ENCODE measurements at places on chromosomes 3 and 15.

GRCh38 chr3:112973325-112974177, 1.4 kb downstream of the CD200R1 start:
- peak; percentile 25 for DNase-seq

- peak; percentile 21 for DNase-seq
Observed at GRCh38 chr3:175105066-175105465, 245.9 kb downstream of the NAALADL2 start.

DNA sequence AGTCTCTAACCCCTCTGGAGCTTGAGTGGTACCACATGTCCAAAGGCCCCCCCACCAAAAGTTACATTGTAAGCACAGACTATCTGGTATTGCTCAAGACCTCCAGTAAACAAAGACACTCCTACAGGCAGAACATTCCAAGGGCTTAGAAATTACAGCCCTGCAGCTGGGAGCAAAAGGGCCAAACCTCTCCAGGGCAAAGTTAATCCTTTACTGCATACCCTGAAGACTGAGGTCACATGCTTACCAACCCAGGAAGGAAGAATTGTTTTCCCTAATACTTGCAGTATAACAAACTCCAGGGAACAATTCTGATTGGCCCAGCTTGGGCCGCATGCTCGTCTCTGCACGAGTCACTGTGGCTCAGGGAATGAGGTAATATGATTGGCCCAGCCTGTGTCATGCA, 266.1 kb upstream of the NR2F2 start:
- no peak for DNase-seq

GRCh38 chr15:33680336-33680735, 288.0 kb upstream of the CHRM5 start:
- no peak for DNase-seq

DNA sequence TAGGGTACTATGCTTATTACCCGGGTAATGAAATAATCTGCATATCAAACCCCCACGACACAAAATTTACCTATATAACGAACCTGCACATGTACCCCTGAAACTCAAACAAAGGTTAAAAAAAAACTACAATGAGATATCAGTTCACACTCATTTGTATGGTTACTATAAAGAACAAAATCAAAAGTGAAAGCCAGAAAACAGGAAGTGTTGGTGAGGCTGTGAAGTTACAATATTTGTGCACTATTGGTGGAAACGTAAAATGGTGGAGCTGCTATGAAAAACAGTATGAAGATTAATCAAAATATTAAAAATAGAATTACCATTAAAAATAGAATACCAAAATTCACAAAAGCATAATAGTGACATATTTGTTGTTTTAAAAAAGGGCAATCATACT, 128.9 kb downstream of the ZIC1 start:
- no peak for DNase-seq

- no peak for DNase-seq
Observed at GRCh38 chr15:94535298-94536048, 304.1 kb downstream of the MCTP2 start.

- no peak for DNase-seq
Observed at GRCh38 chr3:103906304-103906703, 1460.4 kb upstream of the ALCAM start.

DNA sequence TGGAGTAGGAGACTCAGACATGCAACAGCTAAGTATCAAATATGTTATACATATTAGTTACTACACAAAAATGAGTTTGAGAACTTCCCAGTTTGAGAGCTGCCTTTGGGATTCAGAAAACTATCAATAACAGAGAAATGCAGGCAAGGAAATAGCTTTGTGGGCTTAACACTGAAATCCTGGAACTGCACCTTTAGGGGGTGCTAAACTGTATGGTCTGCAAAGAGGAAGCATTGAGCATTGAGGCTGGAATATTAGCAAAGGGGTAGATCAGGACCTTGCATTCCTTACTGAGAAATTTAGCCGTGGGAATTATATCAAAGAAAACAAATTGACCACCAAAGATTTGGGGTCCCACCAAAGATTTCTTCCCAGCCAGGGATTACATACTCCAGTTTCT, 580.0 kb downstream of the ZNF385D start:
- DNase-seq = no peak

GRCh38 chr15:66841953-66842681, 140.1 kb downstream of the SMAD6 start:
- peak; percentile 62 for DNase-seq

DNA sequence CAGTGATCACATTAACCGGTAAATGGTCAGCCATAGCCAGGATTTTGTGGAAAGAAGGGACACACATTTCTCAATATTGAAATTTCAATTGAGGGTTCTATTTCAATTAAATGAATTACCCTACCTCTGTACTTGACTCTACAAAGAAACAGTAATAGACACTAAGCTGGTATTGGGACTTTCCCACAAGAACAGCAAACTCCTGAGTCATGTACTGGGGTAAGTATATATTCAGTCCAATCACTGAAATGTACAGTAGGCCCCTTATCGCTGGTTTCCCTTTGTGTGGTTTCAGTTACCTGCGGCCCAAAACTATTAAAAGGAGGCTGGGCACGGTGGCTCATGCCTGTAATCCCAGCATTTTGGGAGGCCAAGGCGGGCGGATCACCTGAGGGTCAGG, 17.6 kb downstream of the ASB14 start:
- no peak for DNase-seq

DNA sequence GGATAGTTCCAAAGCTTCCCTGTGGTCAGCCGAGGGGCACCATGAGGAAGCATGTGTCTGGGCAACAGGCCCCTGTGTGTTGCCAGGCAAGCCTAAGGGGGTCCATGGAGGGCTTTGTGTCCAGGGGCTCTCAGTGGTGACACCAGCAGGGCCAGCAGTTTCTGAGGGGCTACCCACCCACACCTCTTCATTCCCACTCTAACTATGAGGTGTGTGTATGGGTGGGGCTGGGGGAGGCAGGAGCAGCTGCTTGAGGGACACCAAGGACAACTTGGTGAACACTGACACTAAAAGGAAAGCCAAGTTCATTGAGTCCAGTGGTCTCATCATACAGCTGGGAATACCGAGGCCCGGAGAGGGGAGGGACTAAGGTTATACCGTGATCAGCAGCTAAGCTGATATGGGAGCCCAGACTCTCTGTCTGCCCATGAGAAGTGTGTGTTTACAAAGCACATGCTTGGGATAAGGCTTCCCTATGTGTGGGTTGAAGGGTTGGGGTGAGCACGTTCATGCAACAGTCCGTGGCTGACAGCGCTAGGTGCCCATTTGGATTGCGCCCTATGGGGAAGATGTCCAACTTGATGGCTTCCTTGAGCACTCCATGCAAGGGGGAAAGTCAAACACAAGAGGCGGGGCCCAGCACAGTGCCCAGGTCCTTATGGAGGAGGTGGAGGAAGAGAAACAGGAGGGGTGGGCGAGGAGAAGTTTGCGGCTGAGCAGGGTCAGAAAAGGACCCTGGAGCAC, 34.8 kb upstream of the CHRNB4 start:
- no peak for DNase-seq

- DNase-seq = no peak
Observed at GRCh38 chr15:73684581-73685455, 635 bp downstream of the CD276 start.

GRCh38 chr15:48112242-48112641, 8.5 kb upstream of the SLC24A5 start:
- DNase-seq = peak; percentile 9

- DNase-seq = no peak
Observed at GRCh38 chr15:63369781-63370180, 11.9 kb downstream of the CA12 start.

DNA sequence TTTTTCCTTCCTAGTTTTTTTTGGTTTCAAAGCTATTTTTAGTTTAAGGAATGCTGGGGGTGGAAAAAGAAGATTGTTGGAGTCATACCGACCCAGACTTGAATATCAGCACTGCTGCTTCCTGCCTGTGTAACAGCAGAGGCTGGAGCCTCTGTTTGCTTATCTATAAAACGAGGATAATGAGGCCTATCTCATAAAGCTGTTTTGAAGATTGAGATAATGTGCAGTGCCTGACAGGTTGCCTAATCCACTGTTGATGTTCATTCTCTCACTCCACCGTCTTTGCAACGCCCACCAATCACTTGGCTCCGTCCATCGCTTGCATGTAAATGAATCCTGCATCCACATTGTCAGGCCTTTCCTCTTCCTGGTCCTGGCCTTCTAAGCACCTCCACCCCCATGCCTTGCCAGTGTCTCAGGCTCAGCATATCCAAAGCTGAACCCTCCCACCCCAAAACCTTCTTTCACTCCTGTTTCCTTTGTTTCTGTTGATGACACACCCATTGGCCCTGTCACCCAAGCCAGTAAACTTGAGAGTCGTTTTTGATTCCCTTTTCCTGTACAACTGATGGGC, 94.9 kb downstream of the MEX3B start:
- DNase-seq = no peak

- DNase-seq = no peak
Observed at GRCh38 chr3:25679642-25680302, 15.1 kb upstream of the TOP2B start.

- DNase-seq = no peak
Observed at GRCh38 chr15:31024330-31024729, 32.9 kb upstream of the MTMR10 start.

- DNase-seq = no peak
Observed at GRCh38 chr15:38065721-38066345, 131.4 kb downstream of the TMCO5A start.

GRCh38 chr15:51307811-51308210, 30.6 kb downstream of the CYP19A1 start:
- DNase-seq = no peak

DNA sequence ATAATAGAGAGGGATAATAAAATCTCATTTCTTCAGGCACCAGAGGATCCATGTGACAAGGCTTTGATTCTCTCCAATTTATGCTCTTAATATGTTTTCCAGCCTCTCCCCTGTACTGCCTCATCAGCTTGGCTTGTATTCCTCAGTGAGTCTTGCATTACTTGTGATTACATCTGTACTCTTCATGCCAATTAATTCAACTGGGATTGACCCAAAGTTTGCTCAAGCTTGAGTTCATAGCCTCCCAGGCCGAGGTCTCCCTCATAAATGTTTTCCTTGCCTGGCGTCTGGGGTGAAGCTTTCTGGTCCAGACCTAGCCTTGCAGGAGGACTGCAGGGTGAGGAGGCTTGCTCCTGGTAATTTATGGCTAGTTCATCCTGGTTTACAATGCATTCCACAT, 146.9 kb downstream of the CHST2 start:
- no peak for DNase-seq

- no peak for DNase-seq
Observed at GRCh38 chr3:98887684-98888083, 13.8 kb downstream of the DCBLD2 start.

GRCh38 chr3:82410366-82410765, 648.9 kb upstream of the GBE1 start:
- DNase-seq = no peak

GRCh38 chr3:190695994-190696393, 166.5 kb downstream of the GMNC start:
- no peak for DNase-seq

DNA sequence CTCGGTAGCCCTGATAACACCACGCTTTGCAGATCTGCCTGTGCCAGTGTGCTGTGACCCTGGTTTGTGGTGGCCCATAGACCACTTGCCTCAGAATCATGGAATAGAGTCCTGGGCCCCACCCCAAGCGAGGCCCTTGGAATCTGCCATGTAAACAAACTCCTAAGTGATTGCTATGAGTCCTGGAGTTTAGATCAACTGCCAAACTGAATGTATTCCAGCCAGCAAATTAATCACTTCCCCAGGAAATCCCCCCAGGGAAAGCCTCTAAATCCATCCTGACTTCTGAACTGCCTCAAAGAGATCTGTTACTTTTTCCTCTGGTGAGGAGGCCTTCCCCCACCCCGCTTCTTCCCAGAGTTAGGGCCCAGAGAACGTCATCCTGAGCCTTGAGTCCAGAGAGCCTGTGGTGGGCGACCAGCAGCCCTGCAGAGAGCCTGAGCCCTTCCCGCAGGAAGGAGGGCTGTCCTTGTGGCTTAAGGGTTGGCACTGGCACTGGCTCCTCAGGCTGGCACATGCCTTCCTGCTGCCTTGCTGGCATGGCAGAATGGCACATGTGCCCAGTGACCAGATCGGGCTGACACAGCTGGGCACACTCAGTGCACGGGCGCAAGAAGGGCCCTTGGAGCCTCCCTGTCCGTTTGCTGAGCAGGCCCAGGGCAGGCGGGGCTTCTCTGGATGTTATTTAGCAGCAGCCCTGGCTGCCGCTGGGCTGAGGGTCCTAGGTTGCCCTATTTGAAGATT, 50.6 kb upstream of the PLXNA1 start:
- DNase-seq = no peak

- no peak for DNase-seq
Observed at GRCh38 chr3:50430191-50430590, 70.9 kb upstream of the TMEM115 start.

DNA sequence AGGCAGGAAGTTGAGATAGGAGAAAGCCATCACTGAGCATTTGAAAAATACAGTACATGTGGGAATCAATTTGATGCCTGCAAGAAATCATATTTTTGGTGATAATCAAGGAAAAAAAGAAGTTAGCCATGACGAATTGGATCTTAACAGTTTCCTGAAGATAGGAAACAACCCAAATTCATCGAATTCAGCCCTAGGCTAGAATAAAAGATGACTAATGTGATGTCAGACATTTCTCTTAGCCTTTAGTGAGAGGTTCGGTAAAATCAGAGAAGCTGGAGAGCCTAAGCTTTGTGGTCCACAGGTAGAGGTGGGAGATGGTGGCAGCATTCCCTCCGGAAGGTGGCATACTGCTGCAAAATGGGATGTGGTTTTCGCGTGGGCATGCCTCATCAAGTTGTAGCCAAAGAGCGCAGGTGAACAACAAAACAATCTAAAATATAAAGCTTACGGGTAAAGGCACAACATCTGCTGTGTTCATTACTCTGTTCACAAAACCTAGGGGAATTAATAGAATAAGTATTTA, 144.1 kb upstream of the ALCAM start:
- DNase-seq = no peak

GRCh38 chr15:62377736-62378480, 212.8 kb upstream of the C2CD4B start:
- no peak for DNase-seq

DNA sequence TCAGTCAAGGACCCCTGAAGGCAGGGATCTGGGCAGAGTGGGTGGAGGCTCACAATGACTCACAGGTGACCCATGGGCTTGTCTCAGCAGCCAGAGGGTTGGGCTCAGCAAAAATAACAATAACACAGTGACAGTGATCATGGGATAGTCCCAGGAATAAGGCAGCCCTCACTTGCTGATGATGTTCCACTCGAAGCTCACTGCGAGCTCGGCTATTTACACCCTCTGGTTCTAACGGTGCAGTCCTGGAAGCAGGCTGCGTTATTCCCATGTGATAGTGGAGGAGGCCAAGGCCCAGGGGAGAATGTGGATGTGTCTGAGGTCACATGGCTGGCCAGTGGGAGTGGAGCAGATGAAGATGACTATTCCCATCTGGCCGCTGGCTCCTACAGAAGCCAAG, 16.2 kb downstream of the CCDC33 start:
- no peak for DNase-seq

- peak; percentile 98 for DNase-seq
Observed at GRCh38 chr3:37229740-37230139, 55.4 kb upstream of the LRRFIP2 start.

DNA sequence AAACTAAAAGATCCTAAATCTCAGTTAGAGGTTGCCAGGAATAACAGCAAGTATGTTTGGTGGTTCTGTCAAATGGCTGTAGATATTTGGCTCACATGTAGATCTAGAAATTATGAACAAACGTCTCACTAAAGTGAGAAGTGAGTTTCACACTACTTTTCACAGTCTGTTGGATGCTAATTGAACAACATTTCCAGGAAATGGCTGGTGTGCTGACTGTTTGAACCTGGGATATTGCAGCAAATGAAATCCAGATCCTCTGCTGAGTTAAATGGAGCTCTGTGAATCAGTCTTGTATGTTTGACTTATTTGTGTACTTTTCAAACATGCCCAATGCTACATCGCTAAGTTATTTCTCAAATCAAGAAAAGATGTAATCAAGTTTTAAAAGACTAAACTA, 21.3 kb upstream of the RSL24D1 start:
- DNase-seq = no peak

Measured in small intestine (tissue), 16 donors.